ENCODE measurements at places on chromosomes 2 and 18.

GRCh38 chr18:12317664-12318333 is 9.8 kb downstream of the TUBB6 start:
- DNase-seq, result no peak

DNA sequence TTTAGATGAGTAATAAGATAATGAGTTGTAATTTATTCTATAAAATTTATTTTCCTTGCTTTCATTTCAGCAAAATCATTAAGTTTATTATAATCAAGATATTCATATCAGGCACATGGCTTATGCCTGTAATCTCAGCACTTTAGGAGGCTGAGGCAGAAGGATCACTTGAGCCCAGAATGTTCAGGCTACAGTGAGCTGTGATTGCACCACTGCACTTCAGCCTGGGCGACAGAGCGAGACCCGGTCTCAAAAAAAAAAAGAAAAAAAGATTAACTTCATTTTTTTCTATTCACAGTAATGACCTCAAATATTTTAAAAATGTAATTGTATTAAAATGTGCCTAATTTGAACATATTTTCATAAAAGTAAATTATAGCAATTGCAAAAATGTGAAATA is 67.9 kb downstream of the ACYP2 start:
- DNase-seq, result no peak

DNA sequence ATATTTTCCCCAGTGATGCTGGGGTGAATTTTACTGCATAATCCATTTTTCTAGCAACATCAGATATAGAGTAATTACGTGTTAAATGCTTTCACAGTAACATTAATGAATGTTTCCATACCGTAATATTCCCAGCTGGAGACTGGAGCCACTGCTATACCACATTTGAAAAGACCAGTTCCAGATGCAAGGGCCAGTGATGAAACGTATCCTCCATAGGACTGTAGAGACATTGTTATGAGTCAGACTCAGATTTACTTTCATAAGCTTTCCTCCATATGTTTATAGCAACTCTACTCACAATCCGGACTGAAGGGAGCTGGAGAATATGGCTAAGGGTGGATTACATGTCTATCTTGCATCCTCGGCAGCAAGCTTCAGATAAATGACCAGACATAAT is 22.7 kb upstream of the GCG start:
- DNase-seq, result no peak

GRCh38 chr18:44602845-44603244 is 77.8 kb upstream of the SETBP1 start:
- no peak for DNase-seq

- DNase-seq, result no peak
Observed at GRCh38 chr2:156038021-156038420, 294.5 kb downstream of the NR4A2 start.

Measured in hippocampal formation (tissue), 2 donors.